ENCODE measurements at places on chromosomes 3 and 15.

- DNase-seq: no peak
Measured at GRCh38 chr3:152444029-152444641, 175.4 kb downstream of the MBNL1 start.

- no peak for DNase-seq
Measured at GRCh38 chr3:129117134-129117533, 4.5 kb downstream of the RAB43 start.

GRCh38 chr3:34008191-34008590 lies 209.8 kb downstream of the PDCD6IP start:
- DNase-seq: no peak

DNA sequence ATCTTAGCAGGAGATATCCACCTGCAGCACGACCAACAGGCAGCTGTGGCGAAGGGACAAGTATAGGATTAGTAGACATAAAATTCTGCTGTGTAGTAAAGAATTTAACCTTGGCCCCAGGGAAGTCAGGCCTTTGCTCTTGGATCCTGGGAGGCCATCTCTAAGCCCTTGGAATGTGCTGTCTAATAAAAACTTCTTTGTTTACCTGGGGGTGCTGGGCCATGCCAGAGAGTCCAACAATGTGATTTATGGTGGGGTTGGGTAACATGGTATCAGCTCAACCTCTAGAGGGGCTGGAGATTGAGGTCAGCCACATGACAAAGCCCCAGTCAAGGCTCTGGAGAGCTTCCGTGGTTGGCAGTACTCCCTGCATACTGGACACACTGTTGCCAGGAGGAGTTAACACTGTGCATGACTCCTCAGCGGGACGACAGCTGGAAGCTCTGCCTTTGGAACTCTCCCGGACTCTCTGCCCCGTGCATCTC lies 52.4 kb downstream of the HEG1 start:
- no peak for DNase-seq

- DNase-seq: no peak
Measured at GRCh38 chr3:172065967-172066762, 26.8 kb downstream of the FNDC3B start.
